ENCODE measurements at places on chromosomes 3 and 15.
A peak's percentile ranks its signal among the peaks of the same experiment; 100 is the strongest.

DNA sequence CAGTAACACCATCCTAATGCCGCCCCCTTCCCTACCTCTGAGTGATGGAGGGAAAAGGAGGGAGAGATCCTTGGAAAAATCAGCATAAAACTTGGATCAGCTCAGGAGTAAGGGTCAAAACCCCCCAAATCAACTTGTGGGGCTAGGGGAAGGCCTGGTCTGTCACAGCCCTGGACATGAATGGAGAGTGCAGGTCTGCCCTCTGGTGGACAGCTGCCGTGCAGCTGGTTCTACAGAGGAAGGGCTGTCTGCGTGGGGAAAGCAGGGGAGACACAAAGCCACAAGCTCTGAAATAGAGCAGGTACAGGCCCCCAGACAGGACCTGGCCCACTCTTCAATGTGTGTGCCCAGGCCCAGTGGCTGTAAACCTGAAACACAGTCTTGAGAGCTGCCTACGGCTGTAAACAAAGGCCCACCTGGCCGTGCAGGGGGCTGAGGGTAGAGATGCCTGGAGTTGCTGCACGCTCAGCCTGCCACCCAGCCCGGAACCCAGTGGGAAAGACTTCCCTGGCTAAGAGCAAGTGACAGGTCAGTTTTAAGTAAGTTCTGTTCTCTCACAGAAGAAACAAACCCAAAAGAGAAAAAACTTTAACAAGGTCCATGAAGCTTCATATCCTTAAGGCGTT is 16.4 kb downstream of the CLK3 start:
- peak; percentile 80 for DNase-seq

GRCh38 chr3:107978131-107979055 is 112.4 kb downstream of the CD47 start:
- no peak for DNase-seq

DNA sequence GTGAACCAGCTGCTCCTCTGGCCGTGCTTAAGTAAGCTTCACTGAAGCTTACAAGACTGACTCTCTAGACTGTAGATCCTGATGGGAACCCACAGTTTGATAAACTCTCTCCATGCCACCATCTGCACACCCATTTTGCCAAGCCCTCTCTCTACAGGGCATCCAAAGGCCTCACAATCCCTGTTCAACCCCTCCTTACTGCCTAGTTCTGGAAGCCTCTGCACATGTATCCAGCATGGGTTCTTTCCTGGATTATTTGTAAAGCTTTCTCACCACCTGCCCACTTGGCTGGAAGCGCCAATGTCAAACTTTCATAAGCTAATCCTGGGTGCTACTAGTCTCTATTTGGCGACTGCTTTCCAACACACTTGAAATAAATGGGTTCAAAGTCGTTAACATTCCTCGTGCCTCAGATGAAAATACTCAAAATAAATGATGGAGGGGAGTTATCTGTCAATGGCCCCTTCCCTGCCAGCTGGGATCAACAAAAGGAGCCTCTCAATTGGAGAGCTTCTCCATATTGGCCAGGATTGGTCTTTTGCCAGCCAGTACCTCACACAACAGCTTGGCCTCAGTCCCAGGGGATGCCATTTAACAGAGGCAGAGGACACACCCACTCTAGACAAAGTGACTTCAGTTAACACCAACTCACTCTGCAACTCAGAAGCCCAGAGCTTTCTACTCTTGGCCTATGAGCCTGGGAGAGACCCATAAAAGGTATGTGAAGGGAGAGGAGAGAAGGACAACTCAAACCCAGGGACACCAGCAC is 48.1 kb downstream of the SH3BP5 start:
- DNase-seq = no peak

- peak; percentile 60 for DNase-seq
Measured at GRCh38 chr15:98650417-98651035, 2.2 kb downstream of the IGF1R start.

- no peak for DNase-seq
Measured at GRCh38 chr15:73904026-73904815, 22.0 kb upstream of the LOXL1 start.

DNA sequence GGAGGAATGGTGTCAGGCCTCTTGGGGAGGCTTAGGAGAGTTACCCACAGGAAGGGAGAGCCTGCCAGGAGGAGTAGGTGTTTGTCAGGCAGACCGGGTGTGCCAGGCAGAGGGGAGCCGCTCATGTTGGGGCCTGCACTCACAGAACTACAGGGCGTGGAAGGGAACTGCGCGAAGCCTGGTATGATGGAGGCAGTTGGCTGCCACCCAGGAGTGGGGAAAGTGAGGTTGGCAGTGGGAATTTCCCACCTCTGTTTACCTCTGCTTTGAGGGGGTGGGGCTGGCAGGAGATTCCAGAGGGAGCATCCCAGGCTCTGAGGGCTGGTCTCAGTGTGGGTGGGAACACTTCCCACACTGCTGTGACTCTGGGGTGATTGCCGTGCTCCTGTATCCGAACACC is 99.9 kb downstream of the SLCO3A1 start:
- DNase-seq = no peak

- peak; percentile 98 for DNase-seq
Measured at GRCh38 chr3:51686512-51687215, 15.6 kb downstream of the TEX264 start.

GRCh38 chr3:59998058-59998457 is 948.2 kb upstream of the CFAP20DC start:
- no peak for DNase-seq

- DNase-seq = no peak
Measured at GRCh38 chr3:168295027-168295426, 199.3 kb upstream of the GOLIM4 start.

Data from hematopoietic multipotent progenitor cell treated with erythropoietin and hydrocortisone succinate and interleukin-3 and kit ligand, for 4 days (in vitro differentiated cells).